Endothelial cell of umbilical vein (primary cell): ENCODE measurements at places on chromosomes 5 and 9. TPM values are rescaled to one million over a fixed set of nuclear protein-coding genes. Genes with fewer than 3 reads are reported as not detected.

GRCh38 chr5:16784843-16785791 is 151.0 kb downstream of the MYO10 start:
- no peak for DNase-seq

The CXCL14 gene
- not detected in 2 replicates for polyA plus RNA-seq

The STOM gene
- polyA plus RNA-seq: 133 and 153 TPM in 2 replicates

GRCh38 chr9:36441966-36442365 is 41.9 kb upstream of the RNF38 start:
- no peak for DNase-seq

DNA sequence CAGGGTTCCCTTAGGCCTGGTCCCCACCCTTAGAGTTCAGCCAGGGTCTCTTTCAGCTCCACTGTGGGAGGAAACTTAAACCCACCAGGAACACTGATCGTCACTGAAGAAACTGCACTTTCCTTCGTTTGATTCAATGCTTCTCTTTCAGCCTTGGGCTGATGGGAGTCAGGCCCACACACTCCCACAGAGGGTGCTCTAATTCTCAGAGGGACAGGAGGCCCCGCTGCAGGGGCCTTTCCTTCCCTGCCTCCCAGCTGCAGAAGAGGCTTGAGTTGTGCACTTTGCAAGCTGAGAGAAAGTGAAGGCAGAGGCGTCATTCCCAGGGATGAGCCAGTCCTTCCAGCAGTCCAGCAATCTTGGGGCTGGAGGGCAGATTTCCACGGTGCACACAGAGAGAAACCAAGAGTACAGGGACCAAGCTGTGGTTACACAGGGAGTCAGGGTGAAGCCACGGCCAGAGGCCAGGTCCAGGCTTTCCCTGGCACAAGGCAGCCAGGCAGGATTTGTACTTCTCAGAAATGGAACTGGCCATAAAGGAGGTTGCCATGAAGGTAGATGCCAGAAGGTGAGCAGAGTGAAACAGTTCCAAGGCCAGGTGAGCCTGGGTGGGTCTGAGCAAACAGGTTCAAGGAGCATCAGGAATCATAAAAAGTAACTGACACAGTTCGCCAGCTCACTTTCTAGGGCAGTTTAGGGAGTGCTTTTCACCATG is 10.4 kb upstream of the GLIPR2 start:
- DNase-seq: no peak

DNA sequence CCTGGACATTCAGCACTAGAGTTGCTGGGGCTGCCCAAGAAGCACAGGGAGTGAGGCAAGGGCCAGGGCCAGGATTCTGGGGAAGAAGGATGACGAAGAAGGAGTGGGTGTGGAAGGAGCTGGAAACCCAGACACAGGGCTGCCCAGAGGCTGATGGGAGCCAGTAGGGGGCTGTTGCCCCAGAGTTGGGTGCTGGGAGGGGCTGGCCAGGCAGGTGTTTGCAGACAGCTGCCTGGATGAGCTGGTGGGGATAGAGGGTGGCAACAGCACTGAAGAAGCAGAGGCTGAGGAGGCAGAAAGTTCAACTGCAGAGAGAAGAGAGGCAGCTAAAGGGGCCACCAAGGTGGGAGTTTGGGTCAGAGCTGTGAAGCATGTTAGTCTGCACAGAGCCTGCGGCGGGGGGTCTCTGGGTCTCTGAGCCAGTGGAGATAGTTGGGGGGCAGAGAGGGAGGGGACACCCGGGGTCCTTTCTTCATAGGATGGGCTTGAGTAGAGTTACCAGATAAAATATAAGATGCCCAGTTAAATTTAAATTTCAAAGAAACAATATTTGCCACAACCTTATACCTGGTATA is 2.5 kb upstream of the AQP7 start:
- no peak for DNase-seq

DNA sequence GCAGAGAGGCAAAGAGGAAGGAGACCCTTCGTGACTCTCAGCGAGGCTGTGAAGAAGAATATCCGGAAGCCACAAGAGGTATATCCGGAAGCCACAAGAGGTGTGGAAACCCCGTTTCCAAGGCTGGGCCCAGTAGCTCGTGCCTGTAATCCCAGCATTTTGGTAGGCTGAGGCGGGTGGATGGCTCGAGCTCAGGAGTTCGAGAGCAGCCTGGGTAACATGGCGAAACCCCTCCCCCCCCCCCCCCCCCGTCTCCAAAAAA is 612 bp upstream of the BBLN start:
- no peak for DNase-seq

The IFNA13 gene
- not detected in 2 replicates for polyA plus RNA-seq

DNA sequence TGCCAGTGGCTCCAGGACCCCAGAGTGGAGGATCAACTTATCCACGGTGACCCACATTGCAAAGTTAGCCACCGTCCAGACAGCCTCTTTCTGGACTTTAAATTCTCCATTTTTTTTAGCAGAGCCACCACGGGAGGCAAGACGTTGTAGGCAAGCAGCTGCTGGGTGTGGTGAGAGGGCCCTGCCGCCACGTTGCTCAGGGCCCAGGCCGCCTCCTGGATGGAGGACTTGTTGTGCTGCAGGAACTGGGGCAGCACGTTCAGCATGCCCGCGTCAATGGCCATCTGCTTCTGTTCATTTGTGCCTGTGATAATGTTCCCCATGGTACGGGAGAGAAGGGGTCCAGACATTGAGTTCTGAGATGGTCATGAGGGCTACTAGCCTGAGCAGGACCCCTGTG is 114.3 kb upstream of the POC5 start:
- no peak for DNase-seq

DNA sequence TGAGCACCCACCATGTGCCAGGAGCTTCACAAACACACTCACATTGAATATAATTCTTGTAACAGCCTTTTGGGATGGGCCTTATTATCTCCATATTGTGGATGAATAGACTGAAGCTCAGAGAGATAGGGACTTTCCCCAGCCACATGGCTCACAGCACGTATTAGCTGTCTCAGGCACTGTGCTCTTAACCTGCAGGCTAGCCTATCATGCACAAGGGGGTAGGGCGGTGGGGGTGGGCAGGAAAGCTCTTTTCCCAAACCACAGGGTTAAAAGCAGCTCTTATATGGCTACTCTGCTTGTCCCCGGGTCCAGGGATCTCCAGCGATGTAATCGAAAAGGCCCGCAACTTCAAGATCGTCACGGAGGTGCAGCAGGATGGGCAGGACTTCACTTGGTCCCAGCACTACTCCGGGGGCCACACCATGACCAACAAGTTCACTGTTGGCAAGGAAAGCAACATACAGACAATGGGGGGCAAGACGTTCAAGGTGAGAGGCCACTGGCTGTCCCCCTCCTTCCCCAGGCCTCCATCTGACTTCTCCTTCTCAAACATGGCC is 2.6 kb downstream of the FABP6 start:
- DNase-seq: no peak

DNA sequence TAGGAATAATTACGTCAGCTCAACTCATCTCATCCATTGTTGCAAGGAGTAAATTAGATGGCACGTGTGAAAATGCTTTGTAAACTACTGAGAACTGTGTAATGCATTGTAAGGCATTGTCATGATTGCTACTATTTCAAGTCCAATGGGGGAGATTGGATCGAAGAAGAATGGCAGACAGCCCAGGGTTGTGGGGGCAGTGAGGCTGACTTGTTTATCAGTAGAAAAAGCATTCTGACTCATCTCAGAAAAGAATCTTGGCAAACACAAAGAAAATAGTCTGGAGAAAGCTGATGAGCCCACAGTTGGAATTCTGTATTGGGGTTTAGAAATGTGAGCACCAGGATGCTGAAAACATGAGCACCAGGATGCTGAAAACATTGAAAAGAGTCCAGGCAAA is 28.0 kb upstream of the DAP start:
- peak; percentile 68 for DNase-seq

GRCh38 chr5:140591747-140592372 is 27.2 kb downstream of the SLC35A4 start:
- peak; percentile 17 for DNase-seq

The WHRN gene
- polyA plus RNA-seq: 0.35 and 0.53 TPM in 2 replicates

DNA sequence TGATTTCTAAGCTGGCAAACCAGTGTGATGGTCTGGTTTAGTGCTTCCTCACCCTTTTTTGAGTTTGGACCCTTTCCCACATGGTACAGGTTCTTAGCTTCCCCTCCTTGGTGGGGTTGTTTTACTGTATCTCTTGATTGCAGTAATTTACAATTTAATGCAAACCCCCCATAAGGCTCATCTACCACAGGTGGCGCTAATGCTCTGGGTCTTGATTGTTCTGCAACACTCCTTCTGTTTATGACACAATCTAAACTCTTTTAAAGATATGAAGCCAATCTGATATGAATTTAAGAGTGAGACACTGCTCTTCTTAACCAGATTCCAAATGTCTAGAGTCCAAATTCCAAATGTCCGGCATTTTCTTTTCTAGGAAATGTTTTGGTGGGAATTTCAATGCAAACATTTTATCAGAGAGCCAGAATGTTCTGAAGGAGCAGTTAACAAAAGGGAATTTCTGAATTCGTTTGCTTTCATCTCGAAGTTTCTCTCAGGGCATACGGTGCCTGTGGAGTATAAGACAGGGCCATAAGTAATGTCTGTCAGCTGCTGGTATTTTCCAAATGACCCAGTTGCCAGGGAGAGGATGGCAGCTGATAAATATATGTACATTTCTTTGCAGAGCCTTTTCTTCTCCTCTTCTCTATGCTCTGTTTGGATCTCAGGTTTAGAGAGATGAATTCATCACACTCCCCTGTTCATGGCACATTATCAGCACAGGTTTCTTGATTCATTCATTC is 246.8 kb downstream of the ARHGAP26 start:
- peak; percentile 67 for DNase-seq

The TRIM36 gene
- 0.67 and 0.76 TPM in 2 replicates for polyA plus RNA-seq

DNA sequence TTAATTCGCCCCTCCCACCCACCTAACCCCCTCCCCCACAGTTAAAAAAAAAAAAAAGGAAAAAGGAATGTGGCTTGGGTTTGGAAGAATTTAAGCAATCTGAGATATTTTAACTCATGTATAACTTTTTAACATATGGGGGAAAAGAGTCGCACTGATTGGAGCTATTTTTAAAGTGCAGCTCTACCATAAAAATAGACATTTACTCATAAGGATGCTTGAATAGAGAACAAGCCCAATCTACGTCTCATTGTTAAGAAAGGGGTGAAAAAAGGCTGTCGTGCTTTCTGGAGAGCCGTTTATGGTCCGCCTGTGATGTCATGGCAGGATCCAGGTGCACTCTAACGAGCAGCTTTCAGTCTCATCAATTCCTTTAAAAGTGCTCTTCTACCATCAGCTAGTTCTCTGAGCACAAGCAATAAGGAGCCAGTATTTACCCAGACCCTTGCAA is 142.4 kb downstream of the ELAVL2 start:
- no peak for DNase-seq

The PCDHA9 gene
- polyA plus RNA-seq: 0.03 TPM in 1 of 2 replicates, not detected in the other

DNA sequence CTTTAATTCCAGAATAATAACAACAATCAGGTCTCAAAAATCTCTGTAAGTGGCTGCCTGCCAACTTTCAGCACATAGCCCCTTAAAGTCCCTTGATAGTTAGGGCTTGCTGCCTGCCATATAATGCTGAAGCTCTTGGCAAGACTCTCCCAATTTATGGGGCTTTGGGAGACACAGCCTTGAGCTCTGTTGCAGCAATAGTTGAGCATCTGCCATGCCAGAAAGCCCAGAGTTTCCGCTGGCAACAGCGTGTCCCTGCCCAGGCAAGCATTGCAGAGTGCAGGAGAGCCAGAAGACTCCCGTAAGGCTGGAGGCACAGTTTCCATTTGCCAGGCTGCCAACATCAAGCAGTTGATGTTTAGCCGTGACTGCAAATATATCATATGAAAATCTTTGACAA is 678.5 kb upstream of the NUDT12 start:
- no peak for DNase-seq

DNA sequence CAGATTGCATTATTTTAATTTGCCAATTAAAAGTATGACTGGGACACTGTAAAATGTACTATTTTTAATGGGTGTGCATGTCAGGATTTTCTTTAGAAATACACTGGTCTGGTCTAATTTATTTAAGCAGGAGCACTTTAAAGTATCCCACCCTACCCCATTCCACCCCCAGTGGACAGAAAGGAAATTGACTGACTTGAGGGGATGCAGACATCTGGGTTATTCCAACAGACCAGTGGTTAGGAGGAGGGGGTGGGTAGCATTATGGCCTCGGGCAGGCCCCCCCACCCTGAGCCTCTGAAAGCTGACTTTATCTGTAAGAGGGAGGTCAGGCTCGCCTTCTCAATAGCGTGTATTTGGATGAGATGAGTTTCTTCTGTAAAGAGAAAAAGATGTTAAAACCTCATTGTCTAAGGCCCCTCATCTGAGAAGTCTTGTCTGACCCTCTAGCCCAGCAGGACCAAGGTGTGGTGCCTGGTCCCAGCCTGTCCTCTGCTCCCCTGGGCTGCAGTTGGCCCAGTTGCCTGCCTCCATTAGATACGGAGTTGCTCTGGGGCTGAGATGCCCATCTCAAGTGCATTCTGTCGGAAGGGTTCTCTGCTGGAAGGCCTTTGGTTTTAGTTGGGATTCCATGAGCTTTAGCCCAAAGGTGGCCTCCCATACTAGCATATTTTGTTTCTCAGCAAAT is 4.4 kb downstream of the HNRNPAB start:
- DNase-seq: no peak

- DNase-seq: no peak
Measured at GRCh38 chr5:148104226-148104625, 40.4 kb downstream of the SPINK5 start.

The PCDHA5 gene
- not detected in 2 replicates for polyA plus RNA-seq

GRCh38 chr5:172454358-172455086 is at the start of gene SH3PXD2B:
Gene SH3PXD2B, minus strand, starts transcription at chr5:172454525. Its CDS starts 173 bp downstream, at chr5:172454352.
- DNase-seq: peak; percentile 51

- no peak for DNase-seq
Measured at GRCh38 chr5:103273952-103274351, 15.4 kb downstream of the MACIR start.

The SLC36A2 gene
- polyA plus RNA-seq: not detected in 2 replicates

- DNase-seq: no peak
Measured at GRCh38 chr5:127995556-127995955, 88.0 kb upstream of the SLC12A2 start.

The C9orf43 gene
- polyA plus RNA-seq: 0.08 and 0.25 TPM in 2 replicates

DNA sequence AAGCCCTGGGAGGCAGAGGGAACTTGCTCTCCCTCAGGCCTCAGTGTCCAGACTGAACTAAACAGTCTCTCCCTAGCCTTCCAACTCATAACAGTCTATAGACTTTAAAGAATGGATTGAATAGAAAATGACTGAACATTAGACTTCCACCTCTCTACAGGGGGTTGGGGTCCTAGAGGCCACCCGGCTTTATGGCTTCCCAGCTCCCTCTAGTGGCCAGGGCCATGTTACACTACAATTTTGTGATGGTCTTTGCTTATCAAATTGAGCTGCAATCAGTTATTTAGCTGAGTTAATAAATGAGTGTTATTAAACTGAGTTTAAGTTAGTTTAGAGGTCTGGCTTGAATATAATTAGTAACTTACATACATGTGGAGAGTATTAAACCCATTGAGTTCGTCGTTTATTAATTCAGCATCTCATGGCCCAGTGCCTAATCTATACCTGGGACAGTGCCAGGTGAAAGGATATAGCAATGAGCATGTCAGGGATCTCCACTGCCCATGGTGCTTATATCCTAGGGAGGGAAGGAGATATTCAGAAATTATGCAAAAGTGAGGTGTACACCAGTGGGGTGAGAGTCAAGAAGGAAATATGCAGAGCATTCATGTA is 105.2 kb downstream of the SH3TC2 start:
- DNase-seq: peak; percentile 66

- DNase-seq: no peak
Measured at GRCh38 chr9:79053598-79053997, 518.2 kb upstream of the TLE4 start.

The ODF2 gene
- 12.8 and 16.7 TPM in 2 replicates for polyA plus RNA-seq

GRCh38 chr9:33273972-33274328 is 9.1 kb downstream of the CHMP5 start:
- no peak for DNase-seq

The SYK gene
- not detected in 2 replicates for polyA plus RNA-seq
